Ammon's horn (tissue), 1 donor: ENCODE measurements at places on chromosomes 7 and 10.

- no peak for DNase-seq
Measured at GRCh38 chr10:74677951-74678350, 148.4 kb upstream of the KAT6B start.

DNA sequence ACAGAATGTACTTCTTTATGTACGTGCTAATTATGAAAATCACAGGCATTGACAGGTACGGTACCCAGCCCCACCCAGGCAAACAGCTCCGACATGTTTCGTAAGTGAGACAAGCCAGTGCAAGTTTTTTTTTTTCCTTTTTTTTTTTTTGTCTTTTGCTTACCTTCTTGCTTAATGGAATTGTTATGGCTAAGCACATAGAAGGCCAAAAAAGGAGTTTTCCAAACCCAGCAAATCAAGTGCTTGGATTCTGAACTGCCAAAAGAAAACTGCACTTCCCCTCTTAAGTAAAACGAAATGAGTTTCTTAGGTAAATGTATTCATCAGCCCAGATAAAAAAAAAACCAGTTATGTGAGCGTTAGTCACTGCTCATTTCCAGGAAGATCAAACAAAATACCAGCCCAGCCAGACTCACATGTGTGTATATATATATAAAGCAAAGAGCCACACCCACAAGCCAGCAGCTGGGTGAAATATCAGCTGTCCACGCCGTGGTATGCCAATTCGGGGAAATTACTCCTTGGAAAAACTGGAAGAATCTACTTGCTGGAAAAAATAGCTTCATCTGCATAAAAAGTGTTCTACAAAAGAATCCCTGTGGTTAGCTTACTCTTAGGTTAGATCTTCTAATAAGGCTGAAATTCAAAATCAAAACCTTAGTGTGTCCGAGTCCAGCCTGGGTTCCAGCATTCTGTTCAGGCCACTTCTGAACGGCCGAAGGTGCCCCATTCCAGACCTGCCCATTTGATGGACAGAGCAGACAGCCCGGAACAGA, 8.0 kb downstream of the KLF6 start:
- DNase-seq, result no peak

- no peak for DNase-seq
Measured at GRCh38 chr7:46123-46829, 146.1 kb upstream of the FAM20C start.

DNA sequence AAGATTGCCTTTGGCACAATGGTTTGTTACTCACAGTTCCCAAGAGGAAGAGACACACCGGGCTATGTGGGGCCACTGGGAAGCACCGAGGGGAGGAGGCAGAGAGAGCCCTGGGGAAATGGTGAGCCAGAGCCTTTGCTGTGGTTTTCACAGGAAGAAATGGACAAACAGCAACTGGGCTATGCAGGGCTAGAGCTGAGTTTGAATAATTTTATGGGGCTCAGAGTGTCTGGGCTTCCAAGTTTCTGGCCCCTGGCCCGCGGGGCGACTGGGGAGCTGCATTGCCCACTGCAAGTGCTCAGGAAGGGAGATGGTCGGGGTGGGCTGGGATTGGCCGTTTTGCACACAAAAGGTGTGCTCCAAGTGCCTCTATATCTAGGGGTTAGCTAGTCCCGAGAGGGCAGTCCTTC, 92.6 kb downstream of the CHST15 start:
- DNase-seq, result peak; percentile 1
